Endodermal cell (in vitro differentiated cells): ENCODE measurements at places on chromosomes 11 and 22.

DNA sequence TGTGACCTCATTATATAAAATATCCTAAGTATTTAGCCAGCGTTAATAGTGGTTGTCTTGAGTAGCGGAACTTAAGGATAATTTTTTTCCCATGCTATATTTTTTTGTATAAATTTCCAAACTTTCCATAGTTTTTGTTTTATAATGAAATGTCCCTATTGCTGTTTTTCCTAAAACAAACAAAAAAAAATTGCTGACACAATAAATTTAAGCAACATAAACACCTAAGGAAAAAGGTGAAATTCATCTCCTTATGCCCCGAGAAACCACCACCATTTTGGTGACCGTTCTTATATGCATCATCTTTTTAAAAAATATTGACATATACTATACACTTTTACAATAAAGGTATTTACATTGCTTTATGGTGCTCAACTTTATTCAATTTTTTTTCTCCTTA is 708.8 kb upstream of the ANO5 start:
- DNase-seq = no peak
- H3K36me3 ChIP-seq = no peaks in the 10 kb centered on the region
- no peak overlapping the region for H3K27ac ChIP-seq
- no peaks in the 10 kb centered on the region for H3K27me3 ChIP-seq

DNA sequence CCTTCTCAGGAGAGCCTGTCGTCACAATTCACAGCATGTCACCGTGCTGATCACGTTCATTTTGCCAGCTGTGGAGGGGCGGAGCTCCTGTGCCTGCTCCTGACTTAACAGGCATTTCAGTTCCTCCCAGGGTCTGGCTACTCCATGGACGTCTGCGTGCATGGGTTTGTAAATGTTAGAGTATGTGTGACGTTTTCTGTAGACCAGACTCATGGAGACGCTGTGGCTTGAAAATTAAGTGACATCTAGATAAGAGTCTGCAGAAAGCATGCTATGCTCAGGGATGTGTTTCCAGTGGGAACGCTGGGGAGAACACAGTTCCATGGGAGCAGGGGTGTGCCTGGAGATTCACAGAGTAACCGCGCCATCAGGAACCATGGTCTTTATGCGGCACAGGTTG is 804.0 kb downstream of the TBC1D22A start:
- H3K27ac ChIP-seq = no peak overlapping the region
- no peaks in the 10 kb centered on the region for H3K4me1 ChIP-seq
- H3K27me3 ChIP-seq = no peaks in the 10 kb centered on the region
- DNase-seq = no peak

GRCh38 chr22:19067696-19068348 is 54.4 kb downstream of the DGCR2 start:
- no peak overlapping the region for H3K4me3 ChIP-seq
- DNase-seq = no peak
- H3K27ac ChIP-seq = no peak overlapping the region
- peaks cover 73% of the 10 kb centered on the region for H3K36me3 ChIP-seq

DNA sequence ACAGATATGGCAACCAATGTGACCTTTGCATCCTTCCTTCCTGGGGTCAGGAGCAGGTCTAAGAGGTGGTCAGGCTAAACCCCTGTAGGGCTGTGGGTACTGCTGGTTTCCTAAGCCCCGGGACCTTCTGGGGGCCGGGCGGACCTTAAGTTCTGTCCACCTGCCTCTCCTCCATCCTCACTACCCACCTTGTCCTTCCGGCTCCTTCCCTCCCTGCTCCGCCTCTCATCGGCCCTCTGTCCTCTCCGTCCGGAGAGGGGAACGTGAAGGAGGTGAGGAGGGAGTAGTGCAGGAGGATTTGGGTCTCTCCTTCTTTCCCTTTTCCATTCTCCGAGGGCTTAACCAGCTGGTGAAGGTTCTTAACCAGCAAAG is 28.3 kb upstream of the PARVB start:
- H3K4me3 ChIP-seq = no peak overlapping the region
- no peaks in the 10 kb centered on the region for H3K4me1 ChIP-seq

DNA sequence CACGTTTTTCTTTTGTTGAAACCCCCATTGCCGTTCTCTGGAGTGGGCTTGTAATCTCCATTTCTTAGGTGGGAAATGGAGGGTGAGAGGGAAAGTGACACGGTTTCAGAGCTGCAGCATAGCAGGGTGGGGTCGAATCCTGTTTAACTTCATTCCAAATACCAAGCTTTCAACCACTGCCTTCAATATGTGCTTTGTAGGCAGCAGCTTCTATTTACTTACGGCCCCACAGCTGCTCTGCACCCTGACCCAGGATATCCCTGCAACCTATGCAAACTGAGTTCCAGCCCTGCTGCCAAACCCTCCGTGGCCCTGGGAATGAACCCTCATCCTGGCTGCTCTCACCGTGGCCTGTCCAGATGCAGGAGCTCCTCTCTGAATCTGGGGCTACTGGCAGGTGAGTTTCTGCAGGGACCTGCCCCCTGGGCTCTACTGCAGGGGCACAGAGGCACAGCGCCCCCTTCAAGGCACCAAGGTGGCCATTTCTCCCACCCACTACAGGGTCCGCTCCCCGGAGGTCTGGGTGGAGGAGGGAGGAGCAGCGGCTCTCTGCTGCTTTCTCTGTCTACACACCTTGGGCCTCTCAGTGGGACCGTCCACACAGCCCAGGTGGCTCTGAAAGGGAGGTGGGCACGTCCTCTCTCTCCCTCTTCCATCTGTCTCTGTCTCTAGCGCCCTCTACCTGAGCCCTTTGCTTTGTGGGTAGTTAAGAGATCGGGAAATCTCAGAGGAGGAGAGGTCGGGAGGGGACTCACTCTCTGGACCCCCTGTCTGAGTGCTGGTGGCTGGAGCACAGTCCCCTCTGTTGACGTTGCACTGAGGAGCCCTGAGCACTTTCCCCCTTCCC is 279.1 kb downstream of the BRD1 start:
- H3K4me3 ChIP-seq = no peak overlapping the region
- H3K36me3 ChIP-seq = no peaks in the 10 kb centered on the region
- no peaks in the 10 kb centered on the region for H3K27me3 ChIP-seq
- H3K4me1 ChIP-seq = no peaks in the 10 kb centered on the region
- DNase-seq = peak; percentile 84
- H3K27ac ChIP-seq = no peak overlapping the region
